NCI-H1436 treated with DMSO at 0.1 percent for 48 hours (cell line): ENCODE measurements at places on chromosomes 2 and 18.
A peak's percentile ranks its signal among the peaks of the same experiment; 100 is the strongest.

DNA sequence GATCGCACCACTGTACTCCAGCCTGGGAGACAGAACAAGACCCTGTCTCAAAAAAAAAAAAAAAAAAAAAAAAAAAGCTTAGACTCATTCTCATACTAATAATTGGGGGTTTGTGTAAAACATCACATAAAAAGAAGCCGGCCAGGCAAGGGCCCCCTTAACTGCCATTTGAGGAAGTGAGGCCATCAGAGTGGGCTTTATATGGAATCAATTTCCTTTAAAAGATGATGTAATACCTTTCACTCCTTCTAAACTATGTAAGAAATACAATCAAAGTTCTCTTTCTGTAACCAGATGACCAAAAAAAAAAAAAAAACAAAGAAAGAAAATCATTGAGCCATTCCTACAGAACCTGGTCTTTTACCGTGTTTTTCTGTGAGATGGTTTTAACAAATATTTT lies 13.1 kb upstream of the GPR55 start:
- no peak for DNase-seq

- no peak for DNase-seq
These were observed 32.5 kb downstream of the TET3 start for GRCh38 chr2:74017223-74017622.

DNA sequence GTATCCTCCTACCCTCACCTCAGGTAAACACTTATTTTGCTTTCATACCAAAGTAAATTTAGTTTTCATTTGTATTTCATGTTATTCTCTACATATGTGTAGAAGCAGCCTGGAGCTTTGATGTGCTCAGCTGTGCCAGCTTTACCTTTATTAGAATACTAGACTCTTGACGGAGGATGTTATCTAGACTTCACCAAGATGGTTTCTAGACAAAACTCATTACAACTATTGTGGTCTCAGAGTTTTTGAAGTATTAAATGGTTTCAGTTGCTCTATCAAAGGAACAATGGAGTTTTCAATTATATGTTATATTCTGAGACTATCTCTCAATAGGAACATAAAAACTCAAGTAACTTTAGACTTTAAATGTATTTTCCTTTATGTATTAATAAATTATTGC lies 5.0 kb upstream of the IL18RAP start:
- no peak for DNase-seq

DNA sequence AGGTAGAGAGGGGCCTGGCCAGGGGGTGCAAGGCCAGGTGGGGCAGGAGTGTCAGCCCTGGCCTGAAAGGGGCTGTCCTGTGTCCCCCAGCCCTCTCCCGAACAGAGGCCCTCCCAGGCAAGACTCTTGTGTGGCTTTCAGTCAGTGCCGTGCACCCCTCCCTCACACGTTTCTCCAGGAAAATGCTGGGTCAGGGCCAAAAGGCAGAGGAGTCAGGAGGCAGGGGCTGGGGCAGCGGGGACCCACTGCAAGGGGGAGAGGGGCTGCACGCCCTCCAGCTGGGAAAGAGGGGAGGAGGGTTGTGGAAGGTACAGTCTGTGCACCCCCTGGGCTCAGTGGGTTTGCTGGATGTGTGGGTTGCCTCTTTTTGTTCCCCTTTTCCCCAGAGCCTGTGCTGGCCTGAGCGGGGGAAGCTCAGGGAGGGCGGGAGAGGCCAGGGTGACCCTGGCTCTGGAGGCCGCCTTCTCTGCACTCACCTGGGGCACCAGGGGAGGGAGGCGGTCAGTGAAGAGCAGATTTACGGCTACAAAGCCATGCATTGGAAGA lies 4.1 kb downstream of the KCNF1 start:
- no peak for DNase-seq

DNA sequence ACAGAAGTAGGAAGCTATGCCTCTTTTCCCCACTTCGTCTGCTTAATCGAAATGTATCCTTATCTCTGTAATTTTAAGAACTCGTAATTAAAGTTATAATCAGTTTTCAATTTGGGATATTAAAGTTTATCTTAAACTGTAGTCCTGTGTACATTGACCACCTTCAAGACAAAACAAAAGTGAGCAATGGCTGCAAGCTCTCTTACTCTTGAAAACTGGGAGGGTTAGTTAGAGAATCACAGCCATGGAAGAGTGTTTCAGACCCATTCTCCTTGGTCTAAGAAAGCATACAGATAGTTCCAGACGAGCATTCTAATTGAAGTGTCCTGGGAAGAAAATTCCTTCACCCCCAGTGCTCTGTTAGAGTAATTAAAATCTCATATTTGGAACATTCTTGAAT lies 2.0 kb downstream of the KCMF1 start:
- no peak for DNase-seq

DNA sequence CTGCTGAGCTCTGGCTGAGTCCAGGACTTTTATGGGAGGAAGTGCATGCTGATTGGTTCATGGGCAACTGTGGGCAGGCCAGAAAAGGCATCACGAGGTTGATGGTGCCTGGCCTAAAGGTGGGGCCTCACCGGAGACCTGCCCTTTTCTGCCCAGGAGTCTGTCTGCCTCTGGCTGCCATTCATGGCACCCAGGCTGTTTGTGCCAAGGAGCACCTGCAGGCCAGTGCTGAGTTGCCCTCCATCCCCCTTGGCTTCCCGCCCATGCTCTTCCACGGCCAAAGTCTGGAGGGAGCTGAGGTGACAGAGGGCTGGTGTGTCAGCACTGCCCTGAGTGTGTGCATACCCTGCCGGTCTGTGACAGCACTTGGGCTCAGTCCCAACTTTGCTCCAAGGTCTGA lies 123.2 kb downstream of the PTH2R start:
- no peak for DNase-seq

DNA sequence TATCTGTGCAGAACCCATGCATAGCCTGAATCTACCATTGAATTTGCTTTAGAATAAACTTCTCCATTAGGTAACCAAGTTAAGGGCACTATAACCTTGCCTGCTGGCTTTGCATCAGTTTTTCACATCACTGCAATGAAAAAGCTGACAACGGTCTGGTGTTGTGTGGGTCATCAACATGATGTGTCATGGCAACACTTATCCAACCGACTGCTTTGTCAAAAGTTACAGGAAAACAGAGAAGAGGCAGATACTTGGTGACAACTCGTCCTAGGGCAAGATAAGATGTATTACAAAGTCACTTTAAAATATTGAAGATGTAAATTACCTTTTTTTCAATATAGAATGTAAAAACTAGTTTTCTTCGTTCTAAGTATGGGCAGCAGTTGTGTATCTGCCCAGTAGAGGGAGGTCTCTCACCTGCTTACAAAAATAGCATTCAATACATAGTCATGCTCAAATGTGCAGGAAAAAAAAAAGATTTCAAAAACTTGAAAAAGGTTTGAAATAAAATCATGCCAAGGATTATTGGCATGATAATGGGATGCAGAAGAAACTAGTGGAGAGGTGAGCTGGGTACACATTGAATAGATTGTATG lies 96.3 kb downstream of the EVA1A start:
- no peak for DNase-seq

- no peak for DNase-seq
These were observed 22.1 kb downstream of the RAB3GAP1 start for GRCh38 chr2:135074216-135074615.

GRCh38 chr18:77314511-77314910 lies 64.9 kb downstream of the GALR1 start:
- DNase-seq: no peak

DNA sequence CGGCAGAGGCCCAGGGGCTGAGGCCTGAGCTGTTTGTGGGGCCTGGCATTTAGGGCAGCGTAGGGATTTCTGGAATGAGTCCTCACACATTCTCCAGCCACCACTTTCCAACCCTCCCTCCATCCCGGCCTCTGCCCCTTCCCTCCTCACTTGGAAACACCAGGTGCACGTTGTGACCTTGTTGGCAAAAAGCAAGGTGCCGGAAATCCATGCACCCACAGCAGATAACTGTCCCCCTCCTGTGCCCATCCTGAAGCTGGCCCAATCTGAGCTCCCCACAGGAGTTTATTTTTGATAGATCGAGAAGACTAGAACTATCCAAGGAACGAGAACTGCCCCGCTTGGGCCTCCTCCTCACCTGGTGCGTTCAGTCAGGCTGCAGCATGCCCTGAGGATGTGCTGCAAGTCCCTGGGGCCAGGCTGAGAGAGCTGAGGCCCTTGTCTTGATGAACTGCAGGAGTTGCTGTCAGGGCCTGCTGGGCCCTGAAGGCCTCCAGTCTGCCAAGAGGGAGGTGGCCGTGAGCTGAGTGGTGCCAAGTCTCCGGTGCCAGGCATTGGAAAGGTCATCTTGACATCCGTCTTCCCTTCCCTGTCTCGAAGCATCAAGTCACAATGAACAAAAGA lies 55.8 kb downstream of the CTIF start:
- DNase-seq: no peak

GRCh38 chr18:9066817-9067306 lies 35.6 kb upstream of the NDUFV2 start:
- DNase-seq: no peak

DNA sequence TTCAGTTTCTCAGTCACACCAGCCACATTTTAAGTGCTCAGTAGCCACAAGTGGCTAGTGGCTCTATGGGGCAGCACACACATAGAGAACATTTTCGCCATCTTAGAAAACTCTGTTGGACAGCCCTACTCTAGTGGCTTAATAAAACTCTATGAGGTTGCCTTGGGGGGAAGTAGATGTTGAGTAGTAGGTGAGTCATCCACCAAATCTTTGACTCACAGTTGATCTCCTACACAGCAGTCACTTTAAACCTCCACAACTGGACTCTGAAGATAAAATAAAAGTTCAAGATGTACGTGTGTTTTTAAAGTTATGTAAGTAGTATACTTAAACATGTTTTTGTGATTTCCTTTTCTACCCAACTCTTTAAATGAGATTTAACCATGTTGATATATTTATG lies 379.0 kb downstream of the SETBP1 start:
- no peak for DNase-seq

- DNase-seq: peak; percentile 58
These were observed 91.1 kb upstream of the NOL4 start for GRCh38 chr18:34315591-34316352.

DNA sequence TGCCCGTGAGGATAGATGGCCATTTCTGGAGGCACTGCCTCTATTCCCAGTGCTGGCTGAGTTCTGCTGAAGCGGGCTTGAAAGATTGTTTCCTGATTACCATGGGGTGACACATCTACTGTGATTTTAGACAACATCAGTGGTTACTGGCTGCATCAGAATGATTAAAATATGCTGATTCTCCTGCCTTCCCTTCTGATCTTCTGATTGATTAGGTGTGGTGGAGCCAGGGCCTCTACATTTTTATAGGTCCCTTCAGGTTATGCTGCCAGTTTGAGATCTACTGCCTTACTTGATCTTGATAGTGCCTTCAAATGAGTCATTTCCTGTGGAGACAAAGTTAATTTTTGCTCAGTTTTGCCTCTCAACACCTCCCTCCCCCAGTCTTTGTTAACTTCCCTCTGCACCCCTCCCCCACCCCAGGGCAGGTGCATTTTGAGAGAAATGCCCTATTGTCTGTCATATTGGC lies 31.6 kb upstream of the SNORC start:
- no peak for DNase-seq

- no peak for DNase-seq
These were observed 1378.1 kb downstream of the DSC3 start for GRCh38 chr18:29664278-29665036.

GRCh38 chr2:69620870-69621269 lies 22.7 kb downstream of the AAK1 start:
- no peak for DNase-seq

GRCh38 chr18:13313006-13313686 lies 94.6 kb downstream of the LDLRAD4 start:
- DNase-seq: no peak

- no peak for DNase-seq
These were observed 72.7 kb upstream of the MGAT4A start for GRCh38 chr2:98803405-98804264.

DNA sequence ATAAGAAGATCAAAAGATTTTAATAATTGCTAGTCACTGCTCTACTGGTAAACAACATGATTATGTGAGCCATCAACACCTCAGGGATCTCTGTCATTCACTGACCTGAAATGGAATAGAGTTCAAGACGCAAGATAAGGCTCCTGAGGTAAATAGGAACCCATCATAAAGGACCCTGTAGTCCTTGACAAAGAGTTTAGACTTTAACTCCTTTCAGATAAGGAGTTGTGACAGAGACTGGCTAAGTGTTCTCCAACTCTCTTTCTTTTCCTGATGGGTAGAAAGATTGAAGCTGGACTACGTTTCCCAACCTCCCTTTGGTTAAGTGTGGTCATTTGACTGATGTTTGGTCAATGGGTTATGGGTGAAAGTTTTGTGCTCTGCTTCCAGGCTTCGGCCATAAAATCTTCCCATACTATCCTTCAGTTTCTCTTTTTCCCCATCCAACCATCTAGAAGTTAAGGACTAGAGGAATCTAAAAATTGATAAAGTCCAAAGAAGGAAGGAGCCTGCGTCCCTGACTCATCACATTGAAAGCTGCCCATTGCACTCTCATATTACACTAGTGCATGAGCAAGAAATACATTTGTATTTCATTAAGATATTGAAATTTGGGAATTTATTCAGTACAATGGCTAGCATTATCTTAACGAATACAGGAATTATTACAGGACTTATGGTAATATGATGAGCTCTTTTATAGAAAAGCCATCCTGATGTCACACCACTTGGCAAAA lies 293.7 kb upstream of the ACVR2A start:
- no peak for DNase-seq

DNA sequence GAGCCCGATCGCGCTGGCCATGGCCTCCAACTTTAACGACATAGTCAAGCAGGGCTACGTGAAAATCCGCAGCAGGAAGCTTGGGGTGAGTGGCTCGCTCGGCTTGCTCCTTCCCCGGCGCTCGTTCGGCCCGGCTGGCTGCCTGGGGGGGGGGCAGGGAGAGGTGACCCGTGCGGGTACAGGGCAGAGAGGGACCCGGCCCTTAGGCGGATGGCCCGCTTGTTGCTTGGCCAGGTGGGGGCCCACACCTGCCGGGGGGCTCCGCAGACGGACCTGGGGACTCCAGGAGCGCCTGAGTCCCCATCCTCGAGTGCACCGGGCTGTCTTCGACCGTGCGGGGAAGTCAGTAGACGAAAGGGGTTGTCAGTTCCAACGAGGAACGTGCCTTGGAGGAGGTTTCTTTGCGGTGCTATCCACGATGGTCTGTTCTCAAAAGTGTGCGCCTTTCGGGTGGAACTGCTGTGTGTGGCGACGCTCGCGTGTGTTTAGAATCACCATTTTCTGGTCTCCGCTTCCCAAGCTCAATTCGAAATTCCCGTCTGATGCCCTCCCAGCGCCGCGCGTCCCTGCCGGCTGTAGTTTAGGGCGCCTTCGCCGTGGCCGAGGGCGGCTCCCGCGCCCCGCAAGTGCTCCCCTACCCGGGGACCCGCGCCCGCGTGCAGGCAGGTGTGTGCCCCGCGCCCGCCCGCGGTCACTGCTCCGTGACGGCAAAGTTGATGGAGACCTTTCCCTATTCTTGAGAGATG lies 711 bp downstream of the DOK6 start:
- no peak for DNase-seq

GRCh38 chr2:136347981-136348380 lies 230.0 kb upstream of the CXCR4 start:
- DNase-seq: no peak

GRCh38 chr18:52288403-52289004 lies 51.5 kb upstream of the DCC start:
- DNase-seq: no peak

GRCh38 chr2:165634855-165635254 lies 159.2 kb downstream of the GALNT3 start:
- peak; percentile 12 for DNase-seq

- DNase-seq: no peak
These were observed 73.1 kb upstream of the POMC start for GRCh38 chr2:25241452-25241851.
